ENCODE measurements at places on chromosomes 7 and 10.

- no peak for DNase-seq
Observed at GRCh38 chr7:1646957-1647891, 22.9 kb upstream of the ELFN1 start.

DNA sequence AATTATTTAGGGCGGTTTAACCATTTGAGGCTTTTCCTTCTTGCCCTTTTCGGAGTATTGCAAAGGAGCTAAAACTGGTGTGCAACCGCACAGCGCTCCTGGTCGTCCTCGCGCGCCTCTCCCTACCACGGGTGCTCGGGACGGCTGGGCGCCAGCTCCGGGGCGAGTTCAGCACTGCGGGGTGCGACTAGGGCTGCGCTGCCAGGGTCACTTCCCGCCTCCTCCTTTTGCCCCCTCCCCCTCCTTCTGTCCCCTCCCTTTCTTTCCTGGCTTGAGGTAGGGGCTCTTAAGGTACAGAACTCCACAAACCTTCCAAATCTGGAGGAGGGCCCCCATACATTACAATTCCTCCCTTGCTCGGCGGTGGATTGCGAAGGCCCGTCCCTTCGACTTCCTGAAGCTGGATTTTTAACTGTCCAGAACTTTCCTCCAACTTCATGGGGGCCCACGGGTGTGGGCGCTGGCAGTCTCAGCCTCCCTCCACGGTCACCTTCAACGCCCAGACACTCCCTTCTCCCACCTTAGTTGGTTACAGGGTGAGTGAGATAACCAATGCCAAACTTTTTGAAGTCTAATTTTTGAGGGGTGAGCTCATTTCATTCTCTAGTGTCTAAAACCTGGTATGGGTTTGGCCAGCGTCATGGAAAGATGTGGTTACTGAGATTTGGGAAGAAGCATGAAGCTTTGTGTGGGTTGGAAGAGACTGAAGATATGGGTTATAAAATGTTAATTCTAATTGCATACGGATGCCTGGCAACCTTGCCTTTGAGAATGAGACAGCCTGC is 3.1 kb downstream of the FZD1 start:
- no peak for DNase-seq

- peak; percentile 53 for DNase-seq
Observed at GRCh38 chr7:154907651-154908620, 95.0 kb downstream of the PAXIP1 start.

- DNase-seq: no peak
Observed at GRCh38 chr10:15494850-15495506, 123.9 kb upstream of the FAM171A1 start.

GRCh38 chr7:83677180-83677866 is 28.4 kb upstream of the SEMA3E start:
- DNase-seq: no peak

- no peak for DNase-seq
Observed at GRCh38 chr10:106402458-106402857, 762.0 kb downstream of the SORCS1 start.

- DNase-seq: no peak
Observed at GRCh38 chr10:28494420-28494819, 38.5 kb upstream of the WAC start.

DNA sequence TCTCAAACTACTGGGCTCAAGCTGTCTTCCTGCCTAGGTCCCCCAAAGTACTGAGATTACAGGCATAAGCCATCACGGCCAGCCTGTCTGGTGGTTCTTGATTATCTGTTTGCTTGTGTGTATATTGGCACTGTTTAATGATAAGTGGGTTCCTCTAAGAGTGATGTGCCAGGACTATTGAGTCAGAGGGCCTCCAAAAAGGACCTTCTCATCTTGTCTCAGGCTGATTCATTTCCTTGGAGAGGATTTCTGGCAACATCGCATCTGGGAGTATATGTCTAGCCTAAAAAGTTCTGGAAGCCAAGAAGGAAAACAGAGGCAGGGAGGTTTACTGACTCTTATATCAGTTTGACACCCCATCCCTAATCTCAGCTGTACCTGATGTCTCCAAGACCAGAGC is 27.1 kb upstream of the AKAP9 start:
- no peak for DNase-seq

- DNase-seq: no peak
Observed at GRCh38 chr10:72194949-72195348, 20.9 kb upstream of the ANAPC16 start.

- DNase-seq: no peak
Observed at GRCh38 chr10:93760490-93760889, 2.8 kb downstream of the LGI1 start.

GRCh38 chr10:130741901-130742855 is 569.3 kb downstream of the TCERG1L start:
- peak; percentile 33 for DNase-seq

- DNase-seq: no peak
Observed at GRCh38 chr7:71595176-71595575, 463.2 kb downstream of the GALNT17 start.

GRCh38 chr7:35384761-35385700 is 131.1 kb upstream of the TBX20 start:
- no peak for DNase-seq

DNA sequence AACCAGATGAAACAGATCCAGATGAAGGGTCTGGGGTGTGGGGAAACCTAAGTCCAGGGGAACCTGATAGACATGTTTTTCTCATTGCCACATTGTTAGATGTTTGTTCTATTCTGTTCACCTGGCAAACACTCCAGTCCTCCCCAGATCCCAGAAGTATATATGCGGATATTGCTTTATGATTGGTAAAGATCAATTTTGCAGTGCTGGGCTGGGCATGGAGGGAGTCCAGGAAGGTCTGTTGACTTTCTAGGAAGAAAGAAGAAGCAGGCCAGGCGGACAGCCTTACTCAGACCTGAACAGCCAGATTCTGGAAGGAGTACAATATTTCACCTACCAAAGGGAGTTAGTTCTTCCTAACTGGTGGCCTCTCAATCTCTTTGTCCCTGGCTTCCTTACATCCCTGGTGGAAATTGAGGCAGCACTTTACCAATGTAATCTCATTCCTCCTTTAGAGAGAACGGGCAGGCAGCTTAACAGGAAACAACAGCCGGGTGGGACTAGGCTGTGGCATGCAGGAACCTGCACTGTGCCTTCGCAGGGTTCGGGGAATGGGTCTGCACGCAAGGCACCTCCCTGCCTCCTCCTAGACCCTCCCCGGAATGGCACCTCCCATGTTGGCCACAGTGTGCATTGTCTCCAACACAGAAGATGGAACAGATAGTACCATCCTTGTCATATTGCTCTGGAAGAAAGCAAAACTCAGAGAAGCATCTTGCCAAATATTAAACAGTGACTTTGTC is 930 bp downstream of the GIMAP6 start:
- DNase-seq: peak; percentile 81

GRCh38 chr10:104867966-104868598 is 227.0 kb downstream of the SORCS3 start:
- DNase-seq: no peak

Measured in activated effector memory CD4-positive, alpha-beta T cell treated with anti-CD3 and anti-CD28 coated beads, Interleukin-2, amount 50 U/mL, for 16 hours (primary cell).